NCI-H187 (cell line): ENCODE measurements at places on chromosomes 1 and 21.

GRCh38 chr21:42782723-42783242 lies 96.6 kb downstream of the WDR4 start:
- no peak for DNase-seq

GRCh38 chr1:172973424-172973823 lies 77.3 kb downstream of the TNFSF18 start:
- DNase-seq: no peak

GRCh38 chr1:112515311-112516009 lies 6.7 kb downstream of the WNT2B start:
- DNase-seq: no peak

DNA sequence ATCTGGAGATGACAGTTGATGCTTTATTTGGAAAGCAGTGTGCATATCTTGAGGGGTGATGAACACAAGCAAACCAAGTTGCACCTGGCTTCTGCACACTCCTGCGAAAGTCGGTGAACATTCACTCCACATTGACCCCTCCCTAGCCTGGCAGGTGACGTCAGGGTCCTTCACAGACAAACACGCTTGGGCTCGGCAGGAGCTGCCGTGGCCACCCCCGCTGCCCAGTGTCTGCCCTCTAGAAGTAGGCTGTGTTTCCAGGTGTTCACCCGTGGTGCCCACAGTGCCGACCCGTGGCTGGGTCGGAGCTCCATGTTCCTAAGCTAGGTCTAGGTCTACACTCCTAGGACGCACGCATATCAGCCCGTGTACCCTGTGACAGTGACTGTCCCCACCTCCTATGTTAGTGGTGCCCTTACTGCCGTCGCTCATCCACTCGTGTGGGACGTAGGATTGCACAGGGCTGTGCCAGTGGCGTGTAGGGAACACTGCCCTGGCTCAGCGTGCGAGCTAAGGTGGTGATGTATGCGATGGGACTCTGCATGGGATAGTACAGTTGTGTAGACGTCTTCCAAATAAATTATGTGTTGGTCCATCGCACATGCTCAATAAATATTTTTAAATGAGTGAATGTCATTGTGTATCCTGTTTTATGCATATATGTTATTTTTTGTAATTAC lies 29.0 kb downstream of the PRMT2 start:
- no peak for DNase-seq

DNA sequence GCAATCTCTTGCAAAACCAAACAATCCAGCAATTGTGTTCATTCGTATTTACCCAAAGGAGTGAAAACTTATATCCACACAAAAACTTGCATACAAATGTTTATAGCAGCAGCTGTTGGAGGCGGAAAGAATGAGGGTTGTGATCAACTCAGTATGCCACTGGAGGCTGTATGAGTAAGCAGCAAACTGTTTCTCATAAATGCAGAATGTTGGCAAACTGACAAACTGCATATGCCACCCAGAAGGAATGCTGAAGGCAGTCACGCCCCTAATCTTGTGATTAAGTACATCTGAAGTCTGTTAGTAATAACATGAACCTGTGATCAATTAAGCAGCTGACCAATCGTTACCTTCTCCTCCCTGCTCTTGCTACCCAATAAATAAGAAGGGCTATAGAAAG lies 60.5 kb upstream of the CR2 start:
- DNase-seq: no peak

GRCh38 chr1:211507365-211507764 lies 15.4 kb upstream of the RD3 start:
- DNase-seq: no peak

DNA sequence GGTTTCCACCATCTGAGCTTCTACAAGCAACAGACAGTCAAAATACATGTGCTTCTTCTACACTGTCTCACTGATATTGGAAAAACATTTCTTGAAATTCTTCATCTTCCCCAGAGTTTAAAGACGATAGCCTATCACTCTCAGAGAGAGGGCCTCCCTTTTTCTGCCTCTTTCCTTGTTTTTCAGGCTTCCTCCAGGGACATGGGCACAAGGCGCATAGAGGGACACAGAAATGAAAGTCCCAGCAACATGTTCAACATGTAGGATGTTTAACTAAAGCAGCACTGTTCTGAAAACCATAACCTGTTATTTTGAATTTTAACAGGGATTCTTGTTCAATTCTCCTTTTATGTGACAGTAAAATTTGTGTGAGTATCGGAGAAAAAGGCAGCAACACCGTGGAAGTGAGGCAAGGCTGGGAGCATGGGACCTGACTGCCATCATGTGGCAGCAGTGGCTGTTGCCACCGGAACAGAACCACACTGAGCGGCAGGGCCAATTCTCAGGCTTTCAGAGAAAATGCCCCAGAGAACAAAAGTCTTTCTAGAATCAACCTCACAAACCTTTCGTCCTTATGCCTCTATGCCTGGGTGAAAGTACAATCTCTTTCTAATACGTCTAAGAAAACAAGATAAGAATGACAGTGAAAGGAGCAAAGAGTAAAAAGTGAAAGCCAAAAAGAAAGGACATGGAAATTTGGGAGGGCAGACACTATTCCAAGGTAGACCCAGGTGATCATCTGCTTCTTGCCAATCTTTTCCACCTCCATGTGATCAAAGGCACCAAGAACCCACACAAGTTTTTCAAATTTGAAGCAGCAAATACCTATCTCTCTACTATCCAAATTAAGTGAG lies 54.5 kb downstream of the PCNX2 start:
- DNase-seq: no peak
